Progenitor cell of endocrine pancreas (in vitro differentiated cells): ENCODE measurements at places on chromosomes 1 and 21.
A peak's percentile ranks its signal among the peaks of the same experiment; 100 is the strongest.

DNA sequence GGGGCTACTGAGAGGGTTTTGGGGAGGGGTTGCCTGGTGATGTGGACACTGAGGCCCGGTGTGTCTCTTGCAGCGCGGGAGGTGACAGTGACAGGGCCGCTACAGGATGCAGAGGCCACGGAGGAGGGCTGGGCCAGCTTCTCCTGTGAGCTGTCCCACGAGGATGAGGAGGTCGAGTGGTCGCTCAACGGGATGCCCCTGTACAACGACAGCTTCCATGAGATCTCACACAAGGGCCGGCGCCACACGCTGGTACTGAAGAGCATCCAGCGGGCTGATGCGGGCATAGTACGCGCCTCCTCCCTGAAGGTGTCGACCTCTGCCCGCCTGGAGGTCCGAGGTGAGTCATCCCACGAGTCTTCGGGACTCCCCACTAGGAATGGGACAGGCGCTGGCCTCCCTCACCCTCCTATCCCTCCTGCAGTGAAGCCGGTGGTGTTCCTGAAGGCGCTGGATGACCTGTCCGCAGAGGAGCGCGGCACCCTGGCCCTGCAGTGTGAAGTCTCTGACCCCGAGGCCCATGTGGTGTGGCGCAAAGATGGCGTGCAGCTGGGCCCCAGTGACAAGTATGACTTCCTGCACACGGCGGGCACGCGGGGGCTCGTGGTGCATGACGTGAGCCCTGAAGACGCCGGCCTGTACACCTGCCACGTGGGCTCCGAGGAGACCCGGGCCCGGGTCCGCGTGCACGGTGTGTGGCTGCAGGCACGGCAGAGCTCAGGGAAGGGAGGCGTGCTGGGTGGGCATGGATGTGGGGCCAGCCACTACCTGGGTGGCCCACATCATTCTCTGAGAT is 72.5 kb downstream of the OBSCN start:
- no peak for DNase-seq

DNA sequence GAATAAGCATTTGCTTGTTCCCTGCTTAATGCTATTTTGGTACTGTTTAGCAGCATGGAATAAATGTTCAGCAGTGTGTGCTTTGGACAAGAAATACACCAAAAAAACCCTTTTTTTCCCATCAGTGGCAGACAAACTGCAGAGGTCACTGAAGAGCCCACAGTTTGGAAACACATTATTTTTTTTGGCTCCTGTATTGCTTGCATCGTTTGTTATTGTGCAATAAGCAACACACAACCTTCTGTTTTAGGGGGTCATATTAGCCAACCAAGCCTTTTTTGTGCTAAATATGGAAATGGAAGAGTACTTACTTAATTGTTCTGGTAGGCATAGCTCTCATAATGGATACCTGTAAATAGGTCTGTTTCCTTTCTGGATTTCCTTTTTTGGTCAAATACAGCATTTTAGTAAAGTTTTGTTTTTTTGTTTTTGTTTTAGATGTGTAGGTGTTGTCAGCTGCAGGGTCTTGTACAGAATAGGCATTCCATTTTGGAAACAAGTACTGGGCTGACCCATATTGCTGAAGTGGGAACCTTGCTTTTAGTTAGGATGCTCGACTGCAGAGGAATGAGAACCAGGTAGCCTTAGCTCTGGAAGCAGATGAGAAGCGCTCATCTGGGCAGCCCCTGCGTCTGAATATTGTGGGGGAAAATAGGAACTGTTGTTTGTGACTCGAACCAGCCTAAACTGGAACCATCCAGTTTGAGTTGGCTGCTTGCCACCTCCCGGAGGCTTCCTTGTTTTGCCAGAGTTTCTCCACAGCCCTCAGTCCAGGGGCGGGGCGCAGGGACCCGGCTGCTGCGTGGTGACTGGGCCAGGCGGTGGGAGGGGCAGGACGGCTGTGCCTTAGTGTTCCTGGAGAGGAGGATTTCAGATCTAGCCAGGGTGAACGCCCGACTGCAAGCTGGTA is 38.4 kb downstream of the SPEN start:
- peak; percentile 78 for DNase-seq

- no peak for DNase-seq
Measured at GRCh38 chr1:153608742-153609584, 4.0 kb downstream of the S100A16 start.

DNA sequence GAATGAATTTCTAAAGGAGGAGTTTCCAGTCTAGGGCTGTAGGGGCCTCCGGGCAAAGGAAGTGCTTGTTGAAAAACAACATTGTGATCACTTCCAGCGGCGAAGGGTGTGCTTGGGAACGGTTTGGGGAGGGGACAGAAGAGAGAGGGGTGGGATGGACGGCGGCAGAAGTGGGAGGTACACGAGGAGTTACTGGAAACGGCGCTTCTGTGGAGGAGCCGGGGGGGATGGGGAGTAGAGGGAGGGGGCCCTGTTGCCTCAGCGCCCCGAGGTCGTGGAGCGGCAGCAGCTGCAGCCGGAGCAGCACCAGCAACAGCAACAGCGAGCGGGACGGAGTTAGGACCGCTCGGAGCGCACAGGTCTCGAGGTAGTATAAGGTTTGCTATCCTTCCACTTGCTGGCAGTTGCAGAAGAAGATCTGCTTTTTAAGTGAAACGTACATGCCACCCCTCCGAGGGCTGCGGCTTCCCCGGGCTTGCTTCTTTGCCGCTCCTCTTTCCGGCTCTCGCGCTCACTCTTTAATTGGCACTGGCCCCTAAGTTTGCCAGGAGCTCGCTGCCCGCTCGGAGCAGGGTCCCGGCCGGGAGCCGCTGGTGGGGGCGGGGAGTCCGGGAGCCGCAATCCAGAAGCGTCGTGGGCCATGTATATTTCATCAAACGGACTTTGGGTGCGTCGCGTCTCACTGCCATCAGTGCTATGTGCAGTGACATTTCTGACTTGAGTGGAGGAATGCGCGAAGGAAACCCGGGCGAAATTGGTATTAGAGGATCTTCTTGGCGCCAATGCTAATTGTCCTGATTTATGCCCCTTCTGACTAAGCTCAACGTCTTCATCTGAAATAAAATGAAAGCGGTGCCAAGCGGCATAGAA is 771 bp upstream of the NTNG1 start:
- DNase-seq = peak; percentile 18

DNA sequence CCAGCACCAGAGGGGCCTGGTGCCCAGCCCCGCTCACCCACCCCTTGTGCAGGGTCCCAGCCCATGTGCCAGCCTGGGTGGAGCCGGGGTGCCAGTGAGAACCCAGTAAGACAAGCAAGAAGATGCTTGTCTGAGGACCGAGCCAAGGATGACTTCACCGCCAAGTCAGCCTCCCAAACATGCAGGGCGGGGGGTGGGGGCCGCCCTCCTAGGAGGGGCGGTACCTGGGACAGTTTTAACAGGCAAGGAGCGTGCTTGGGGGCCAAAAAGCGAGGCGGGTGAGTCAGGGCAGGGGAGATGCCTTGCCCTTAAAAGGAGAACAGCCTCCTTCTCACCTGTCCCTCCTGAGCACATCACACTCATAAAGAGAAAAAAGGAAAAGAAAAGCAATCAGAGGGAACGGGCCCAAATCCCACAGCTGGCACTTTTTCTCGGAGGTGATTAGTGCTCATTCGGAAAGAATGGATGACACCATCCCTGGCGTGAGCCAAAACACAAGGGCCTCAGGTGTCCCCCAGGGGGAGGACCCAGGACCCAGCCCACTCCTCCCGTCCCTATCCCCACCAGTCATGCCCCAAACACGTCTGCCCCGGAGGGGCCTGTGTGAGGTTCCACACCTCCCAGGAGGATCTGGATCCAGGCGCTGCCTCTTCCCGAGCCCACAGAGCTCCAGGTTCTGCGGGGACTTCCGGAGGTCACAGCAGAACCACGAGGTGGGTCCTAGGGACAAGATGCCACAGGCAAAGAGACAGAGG is 77.6 kb upstream of the IFFO2 start:
- DNase-seq = no peak

- DNase-seq = no peak
Measured at GRCh38 chr1:52915855-52916220, 5.7 kb downstream of the ECHDC2 start.

- no peak for DNase-seq
Measured at GRCh38 chr1:24748191-24749121, 3.2 kb downstream of the CLIC4 start.

DNA sequence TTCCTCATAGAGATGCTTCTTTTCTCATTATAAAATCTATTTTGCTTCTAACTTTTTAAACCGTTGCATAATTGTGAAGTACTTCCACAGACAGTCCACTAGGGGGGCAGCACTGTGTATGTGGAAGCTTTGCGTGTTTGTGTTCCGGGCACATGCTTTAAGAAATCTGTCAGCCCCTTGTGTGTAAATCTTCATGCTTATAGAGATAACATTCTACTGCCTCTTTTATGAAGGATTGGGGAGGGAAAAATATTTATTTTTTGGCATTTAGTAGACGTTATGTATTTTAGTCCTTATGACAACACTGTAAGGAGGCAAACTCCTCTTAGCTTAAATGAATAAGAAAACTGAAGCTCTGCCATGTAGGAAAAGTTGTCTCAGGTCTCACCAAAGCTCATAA is 157.3 kb upstream of the PTGFR start:
- DNase-seq = no peak

- DNase-seq = no peak
Measured at GRCh38 chr1:36342426-36343185, 19.2 kb upstream of the EVA1B start.

- DNase-seq = no peak
Measured at GRCh38 chr1:224256640-224257039, 73.3 kb downstream of the NVL start.

DNA sequence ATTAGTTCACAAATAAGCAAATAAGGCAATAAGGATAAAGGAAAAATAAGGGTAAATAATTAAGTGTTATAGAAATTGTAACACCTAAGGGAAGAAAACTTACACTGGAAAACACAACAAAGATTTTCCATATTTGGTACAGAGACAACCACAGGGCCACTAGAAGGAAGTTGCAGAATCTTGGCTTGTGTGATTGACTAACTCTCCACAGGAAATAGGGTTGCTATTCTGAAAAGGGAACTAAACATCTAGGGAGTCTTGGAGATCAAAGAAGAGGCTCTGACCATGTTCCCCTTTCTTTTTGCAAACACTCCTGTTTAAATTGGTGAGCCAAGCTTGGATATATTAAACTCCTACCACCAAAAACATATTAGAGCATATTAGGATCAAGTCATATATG is 59.1 kb downstream of the APCS start:
- DNase-seq = no peak

DNA sequence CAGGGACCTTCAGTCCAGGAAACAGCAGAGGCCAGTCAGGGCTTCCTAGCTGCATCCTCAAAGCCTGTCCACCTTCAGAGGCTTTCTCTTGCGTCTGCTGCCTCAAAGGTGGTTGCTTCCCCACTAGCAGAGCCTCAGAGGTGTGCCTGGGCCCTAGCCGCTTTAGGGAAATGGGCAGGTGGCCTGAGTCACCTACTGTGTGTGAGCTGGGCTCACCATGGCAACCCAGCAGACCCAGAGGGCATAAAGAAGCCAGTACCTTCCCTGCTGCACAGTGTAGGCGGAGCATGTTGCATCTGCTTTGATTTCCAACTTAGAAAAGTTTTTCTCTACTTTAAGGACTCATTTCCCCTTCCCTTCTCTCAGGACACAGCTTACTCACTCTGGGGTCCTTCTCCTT is 12.5 kb downstream of the SLC9A1 start:
- DNase-seq = no peak

DNA sequence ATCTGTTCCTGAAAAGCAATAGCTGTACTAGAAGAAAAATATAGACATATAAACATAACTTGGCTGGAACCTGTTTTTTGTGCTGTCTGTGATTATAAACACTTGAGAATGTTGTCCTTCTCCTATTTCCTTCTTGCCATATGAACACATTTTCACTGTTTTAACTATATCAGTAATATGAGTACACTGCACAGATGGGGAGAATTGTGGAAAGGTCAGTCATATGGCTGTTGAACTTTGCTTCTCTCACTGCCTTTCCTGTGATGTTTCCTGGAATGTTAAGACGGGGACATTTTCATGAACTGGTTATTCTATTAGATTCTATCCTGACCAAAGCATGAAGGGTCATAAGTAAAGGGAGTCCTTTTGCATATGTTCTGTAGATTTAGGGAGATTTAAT is 24.9 kb downstream of the HMCN1 start:
- no peak for DNase-seq

GRCh38 chr1:226690460-226690982 is 48.6 kb downstream of the ITPKB start:
- no peak for DNase-seq

GRCh38 chr1:225946803-225947202 is 5.8 kb upstream of the LEFTY2 start:
- DNase-seq = no peak

DNA sequence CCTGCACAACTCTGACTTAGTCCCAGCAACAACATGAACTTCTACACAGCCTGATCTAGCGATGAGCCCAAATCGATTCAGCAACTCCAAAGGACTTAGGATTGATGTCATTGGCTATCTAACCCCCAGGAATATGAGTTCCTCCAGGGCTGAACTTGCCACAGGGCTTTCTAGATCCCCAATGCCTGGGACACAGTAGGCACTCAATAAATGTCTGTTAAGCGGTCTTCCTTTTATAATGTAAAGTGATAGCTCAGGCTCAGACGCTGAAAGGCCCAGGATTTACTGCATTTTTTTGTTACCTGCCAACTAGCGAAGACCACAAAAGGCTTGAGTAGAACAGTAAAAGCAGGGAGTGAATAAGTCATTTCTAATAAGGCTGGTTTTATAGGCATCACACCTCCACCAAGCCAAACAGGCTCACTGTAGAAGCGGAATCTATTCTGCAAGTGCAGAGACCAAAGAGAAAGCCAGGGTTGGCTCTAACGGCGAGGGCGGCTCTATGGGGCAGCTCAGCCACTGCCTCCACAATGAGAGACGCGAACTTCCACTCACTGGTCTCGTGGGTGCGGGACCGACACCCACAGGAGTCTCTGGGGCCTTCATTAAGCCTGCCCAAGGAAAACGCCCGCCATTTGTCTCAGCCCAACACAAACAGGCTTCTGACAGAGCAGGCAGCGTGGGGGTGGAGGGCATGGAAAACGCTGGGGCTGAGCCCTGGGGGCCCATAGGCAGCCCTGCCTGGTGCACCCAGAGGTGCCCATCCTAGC is 52.0 kb downstream of the HLCS start:
- no peak for DNase-seq

GRCh38 chr1:157628773-157629172 is 30.9 kb upstream of the FCRL4 start:
- no peak for DNase-seq

GRCh38 chr1:186708694-186709097 is 28.5 kb upstream of the PTGS2 start:
- DNase-seq = no peak

DNA sequence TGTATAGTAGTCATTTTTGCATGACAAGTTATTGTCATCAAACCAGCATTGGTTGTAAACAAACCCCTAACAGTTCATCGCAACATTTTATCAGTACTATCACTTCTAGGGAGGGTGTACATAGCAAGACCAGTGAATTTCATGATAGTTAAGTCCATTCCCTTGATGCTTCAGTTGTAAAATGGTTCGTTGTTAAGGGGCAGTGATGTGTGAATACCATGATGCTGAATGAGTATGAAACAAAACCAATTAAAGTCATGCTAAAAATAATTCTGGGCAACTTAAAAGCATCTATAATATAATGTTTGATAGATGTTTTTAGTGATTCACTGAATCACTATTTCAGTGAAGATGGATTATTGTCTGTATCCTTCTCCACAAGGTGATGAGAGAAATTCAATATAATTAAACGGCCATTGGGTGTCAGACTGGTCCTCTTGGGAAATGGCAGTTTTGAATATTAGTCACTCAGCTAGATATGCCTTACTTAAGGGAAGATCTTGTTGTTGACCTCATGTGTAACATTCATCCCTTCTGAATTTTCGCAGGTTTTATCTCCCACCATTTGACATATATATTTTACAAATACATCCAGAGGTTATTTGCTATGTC is 742.2 kb upstream of the TMPRSS15 start:
- DNase-seq = no peak
